ENCODE measurements at places on chromosomes 11 and 22.

- DNase-seq: no peak
These were observed 9.3 kb downstream of the SF3A1 start for GRCh38 chr22:30347255-30347892.

GRCh38 chr22:42548597-42549330 lies 5.0 kb upstream of the SERHL2 start:
- no peak for DNase-seq

- no peak for DNase-seq
These were observed 17.1 kb downstream of the ASCC2 start for GRCh38 chr22:29820961-29821290.

DNA sequence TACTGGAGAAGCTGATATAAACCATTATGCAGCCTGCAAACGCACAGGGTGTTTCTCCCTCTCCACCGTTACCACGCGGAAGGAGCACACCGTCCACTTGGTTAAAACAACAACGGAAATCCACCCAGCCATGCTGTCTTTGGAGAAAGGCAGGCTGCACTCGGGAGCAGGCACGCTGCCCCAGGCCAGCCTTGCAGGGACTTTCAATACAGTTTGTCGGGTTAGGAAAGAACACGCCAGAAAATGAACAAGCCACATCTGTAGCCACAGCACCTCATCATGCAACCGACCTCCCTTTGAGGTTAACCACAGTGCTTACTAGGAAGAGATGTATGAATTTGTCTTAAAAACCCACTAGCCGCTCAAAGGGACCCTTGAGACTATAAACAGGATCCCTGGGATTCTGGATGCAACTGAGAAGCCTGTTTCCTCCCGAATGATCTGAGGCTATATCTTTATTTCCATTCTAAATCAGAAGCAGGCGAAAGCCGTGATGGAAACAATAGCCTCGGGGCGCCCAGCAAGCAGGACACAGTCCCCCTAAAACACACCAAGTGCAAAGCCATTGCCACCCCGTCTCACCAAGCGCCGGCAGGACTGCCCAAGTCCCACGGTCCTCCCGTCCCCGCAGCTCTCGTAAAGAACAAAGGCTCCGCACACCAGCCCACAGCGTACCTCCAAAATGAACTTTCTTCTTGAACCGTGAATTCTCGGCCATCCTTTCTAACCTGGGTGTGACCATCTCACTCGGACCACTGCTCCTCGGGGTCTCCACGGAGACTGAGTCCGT lies 318.9 kb downstream of the CTTN start:
- DNase-seq: no peak

GRCh38 chr11:121649798-121650197 lies 197.0 kb upstream of the SORL1-AS1 start:
- no peak for DNase-seq

DNA sequence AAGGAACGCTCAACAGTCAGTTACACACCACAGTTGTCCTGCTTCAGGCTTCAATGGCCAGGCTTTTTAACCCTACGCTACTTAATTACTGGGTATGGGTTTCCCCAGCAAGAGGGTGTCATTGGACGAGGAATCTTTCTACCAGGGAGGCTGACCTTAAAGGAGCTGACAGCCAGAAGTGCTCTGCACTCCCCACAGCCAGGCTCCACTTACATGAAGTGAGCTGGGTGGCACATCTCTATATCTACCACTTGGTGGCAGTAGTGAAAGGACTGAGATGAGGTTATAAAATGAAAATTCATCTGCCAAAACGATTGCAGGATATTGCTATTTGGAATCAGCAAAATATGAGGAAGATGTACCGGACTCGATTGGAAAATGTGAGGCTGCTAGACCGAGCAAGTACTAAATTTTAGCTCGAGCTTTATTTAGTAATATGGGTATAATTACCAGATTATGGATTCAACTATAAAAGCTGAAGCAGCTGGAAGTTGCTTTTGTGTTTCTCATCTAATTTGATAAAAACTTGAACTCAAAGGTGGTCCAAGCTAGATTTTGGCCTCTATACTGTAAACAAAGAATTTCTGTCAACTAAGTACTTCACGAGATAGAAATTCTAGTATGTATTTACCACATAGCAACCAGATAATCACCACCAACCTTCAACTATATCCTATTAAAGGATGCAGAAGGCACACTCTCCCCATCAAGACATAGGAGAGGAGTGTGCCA lies 53.9 kb upstream of the CEP126 start:
- no peak for DNase-seq

DNA sequence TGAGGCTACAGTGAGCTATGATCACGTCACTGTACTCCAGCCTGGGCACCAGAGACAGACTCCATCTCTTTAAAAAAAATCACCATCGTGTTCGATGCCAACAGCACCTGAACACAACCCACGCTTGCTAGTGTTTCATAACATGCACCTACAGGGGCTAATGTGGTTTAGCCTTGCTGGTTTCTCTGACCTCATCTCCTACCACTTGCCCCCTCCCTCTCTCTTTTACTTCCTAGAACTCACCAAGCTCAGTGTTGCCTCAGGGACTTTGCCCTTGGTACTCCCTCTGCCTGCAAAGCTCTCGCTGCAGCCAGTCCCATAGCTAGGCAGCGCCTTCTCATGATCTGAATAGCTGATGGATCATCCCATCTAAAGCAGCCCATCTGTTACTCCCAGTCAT lies 99.8 kb downstream of the FBXO7 start:
- DNase-seq: no peak

DNA sequence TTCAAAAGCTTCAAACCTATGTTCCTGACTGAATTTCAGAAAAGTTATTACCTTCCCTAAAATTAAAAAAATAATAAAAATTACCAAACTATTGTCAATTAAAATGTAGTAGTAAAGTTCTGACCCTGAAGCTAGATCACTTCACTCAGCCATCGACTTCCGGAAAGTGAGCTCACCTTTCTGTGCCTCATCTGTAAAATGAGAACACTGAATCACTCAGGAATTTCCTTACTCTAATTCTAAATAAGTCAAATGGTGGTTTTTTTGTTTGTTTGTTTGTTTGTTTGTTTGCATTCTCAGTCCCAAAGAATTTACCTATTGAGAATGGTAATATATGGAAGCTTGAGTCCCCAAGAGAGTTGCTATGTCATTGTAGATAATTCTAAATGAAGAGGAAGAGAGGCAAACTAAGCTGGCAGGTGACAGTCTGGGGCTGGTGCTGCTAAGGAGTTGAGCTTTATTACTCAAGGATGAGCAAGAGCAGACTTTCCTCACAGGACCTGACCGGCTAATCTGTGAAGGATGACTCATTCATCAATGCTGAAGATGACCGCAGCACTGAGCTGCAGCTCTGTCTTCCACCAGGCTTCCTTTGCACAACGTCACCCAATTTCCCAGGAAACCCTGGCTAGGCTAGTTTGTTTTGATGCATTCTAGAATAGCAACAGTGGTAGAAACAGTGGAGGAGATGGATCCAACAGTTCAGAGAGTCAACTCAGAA lies 248.8 kb downstream of the RAB38 start:
- DNase-seq: no peak

GRCh38 chr11:66004186-66004585 lies 1.9 kb downstream of the BANF1 start:
- no peak for DNase-seq

DNA sequence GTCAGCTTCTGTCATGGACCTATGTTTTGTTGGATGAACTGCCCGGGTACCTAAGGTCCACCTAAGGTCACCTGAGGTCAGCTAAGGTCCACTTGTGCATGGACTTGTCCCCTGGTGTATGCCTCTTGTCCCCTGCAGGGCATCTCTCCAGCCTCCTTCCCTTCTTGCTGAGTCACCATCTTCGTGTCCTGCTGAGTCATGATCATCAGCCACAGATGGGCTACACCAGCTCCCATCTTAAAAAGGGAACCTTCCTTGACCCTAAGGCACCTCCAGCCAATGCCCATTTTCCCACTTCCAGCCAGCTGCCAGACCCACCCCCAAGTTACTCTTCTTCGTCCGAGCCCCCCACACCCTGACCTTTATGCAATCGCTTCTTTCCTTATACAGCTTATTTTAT lies 544.9 kb downstream of the TBC1D22A start:
- DNase-seq: no peak

GRCh38 chr11:124359566-124359965 lies 24.7 kb downstream of the OR8B2 start:
- no peak for DNase-seq
